A549 treated with dexamethasone at 1 μM for 4 hours (cell line): ENCODE measurements at places on chromosomes 7 and 10. TPM values are rescaled to one million over a fixed set of nuclear protein-coding genes. Genes with fewer than 3 reads are reported as not detected.

AHCYL2 gene
- 4.4 to 6.7 TPM (median 6.2 TPM) in 5 replicates for total RNA-seq

FRMD4A gene
- 3.0 to 4.4 TPM (median 4.0 TPM) in 5 replicates for total RNA-seq

DDX21 gene
- total RNA-seq = 127 to 165 TPM (median 144 TPM) in 5 replicates

INSYN2A gene
- total RNA-seq = 1.7 to 2.0 TPM (median 1.8 TPM) in 5 replicates

NRG3 gene
- total RNA-seq = not detected in 5 replicates

ANKRD7 gene
- 0.11 to 0.57 TPM (median 0.30 TPM) in 5 replicates for total RNA-seq

KCND2 gene
- total RNA-seq = not detected in 5 replicates

PON3 gene
- total RNA-seq = 30.4 to 39.5 TPM (median 35.4 TPM) in 5 replicates

NEUROG3 gene
- not detected in 5 replicates for total RNA-seq

ESYT2 gene
- 93.7 to 134 TPM (median 125 TPM) in 5 replicates for total RNA-seq

CHST12 gene
- total RNA-seq = 7.0 to 14.4 TPM (median 11.8 TPM) in 5 replicates

SHTN1 gene
- 22.5 to 32.4 TPM (median 26.4 TPM) in 5 replicates for total RNA-seq

GPRIN2 gene
- 23.8 to 39.9 TPM (median 33.0 TPM) in 5 replicates for total RNA-seq

SPDYE2 gene
- total RNA-seq = not detected in 5 replicates

FAM171A1 gene
- 20.1 to 24.9 TPM (median 23.1 TPM) in 5 replicates for total RNA-seq

EXOC4 gene
- 21.2 to 25.2 TPM (median 23.4 TPM) in 5 replicates for total RNA-seq

CREB5 gene
- 3.5 to 5.9 TPM (median 4.4 TPM) in 5 replicates for total RNA-seq

OR2A42 gene
- not detected in 5 replicates for total RNA-seq

TUBAL3 gene
- 0.18 to 0.24 TPM (median 0.24 TPM) in 5 replicates for total RNA-seq

WNT2 gene
- 0.02 TPM in 1 of 5 replicates, not detected in the others for total RNA-seq

PDZD7 gene
- total RNA-seq = 0.35 to 0.94 TPM (median 0.81 TPM) in 5 replicates

CNNM1 gene
- total RNA-seq = 24.4 to 34.0 TPM (median 28.5 TPM) in 5 replicates

MMD2 gene
- total RNA-seq = not detected in 5 replicates

UTF1 gene
- total RNA-seq = not detected in 5 replicates

KMT2C gene
- 6.1 to 10.8 TPM (median 9.1 TPM) in 5 replicates for total RNA-seq

ODAD2 gene
- total RNA-seq = 0.05 to 0.07 TPM in 2 of 5 replicates, not detected in the others

CACNB2 gene
- not detected in 5 replicates for total RNA-seq

GRB10 gene
- total RNA-seq = 47.3 to 61.4 TPM (median 56.9 TPM) in 5 replicates

FBXL13 gene
- 0.09 to 0.62 TPM (median 0.31 TPM) in 5 replicates for total RNA-seq

C10orf62 gene
- 0.07 to 0.20 TPM (median 0.11 TPM) in 4 of 5 replicates, not detected in the other for total RNA-seq

FAM221A gene
- 0.25 to 0.67 TPM (median 0.34 TPM) in 5 replicates for total RNA-seq

RAPGEF5 gene
- 0.14 to 0.29 TPM (median 0.17 TPM) in 5 replicates for total RNA-seq

BPGM gene
- total RNA-seq = 17.2 to 23.5 TPM (median 18.8 TPM) in 5 replicates

CFAP43 gene
- 0.12 to 0.61 TPM (median 0.20 TPM) in 5 replicates for total RNA-seq

MYO3A gene
- total RNA-seq = not detected in 5 replicates

WNT8B gene
- total RNA-seq = 0.05 TPM in 1 of 5 replicates, not detected in the others

GPR141 gene
- total RNA-seq = not detected in 5 replicates

OR13A1 gene
- total RNA-seq = 0.04 to 0.05 TPM in 2 of 5 replicates, not detected in the others

MYL10 gene
- total RNA-seq = not detected in 5 replicates

APBB1IP gene
- 5.0 to 6.1 TPM (median 5.6 TPM) in 5 replicates for total RNA-seq

TLX1 gene
- 0.04 TPM in 1 of 5 replicates, not detected in the others for total RNA-seq

FBXO24 gene
- 0.10 to 0.33 TPM (median 0.25 TPM) in 5 replicates for total RNA-seq

CPA2 gene
- 0.09 to 0.21 TPM (median 0.15 TPM) in 3 of 5 replicates, not detected in the others for total RNA-seq

ENO4 gene
- 0.10 to 0.49 TPM (median 0.38 TPM) in 5 replicates for total RNA-seq

CCDC3 gene
- 0.71 to 1.4 TPM (median 1.1 TPM) in 5 replicates for total RNA-seq

IL15RA gene
- total RNA-seq = 1.7 to 2.8 TPM (median 2.2 TPM) in 5 replicates

CBX3 gene
- 199 to 274 TPM (median 215 TPM) in 5 replicates for total RNA-seq

RSPH10B gene
- 0.10 to 0.16 TPM (median 0.12 TPM) in 3 of 5 replicates, not detected in the others for total RNA-seq

BET1 gene
- 20.0 to 24.0 TPM (median 21.5 TPM) in 5 replicates for total RNA-seq

TAS2R40 gene
- total RNA-seq = not detected in 5 replicates

LAMB1 gene
- total RNA-seq = 106 to 129 TPM (median 124 TPM) in 5 replicates

TIMM23 gene
- 158 to 175 TPM (median 159 TPM) in 5 replicates for total RNA-seq

TMEM273 gene
- not detected in 5 replicates for total RNA-seq

RBM20 gene
- total RNA-seq = 3.6 to 4.9 TPM (median 4.0 TPM) in 5 replicates
